ENCODE measurements at places on chromosomes 5 and 9. TPM values are rescaled to one million over a fixed set of nuclear protein-coding genes. Genes with fewer than 3 reads are reported as not detected.

GRCh38 chr9:133050142-133050541 lies 11.6 kb upstream of the CEL start:
- no peak for DNase-seq

DNA sequence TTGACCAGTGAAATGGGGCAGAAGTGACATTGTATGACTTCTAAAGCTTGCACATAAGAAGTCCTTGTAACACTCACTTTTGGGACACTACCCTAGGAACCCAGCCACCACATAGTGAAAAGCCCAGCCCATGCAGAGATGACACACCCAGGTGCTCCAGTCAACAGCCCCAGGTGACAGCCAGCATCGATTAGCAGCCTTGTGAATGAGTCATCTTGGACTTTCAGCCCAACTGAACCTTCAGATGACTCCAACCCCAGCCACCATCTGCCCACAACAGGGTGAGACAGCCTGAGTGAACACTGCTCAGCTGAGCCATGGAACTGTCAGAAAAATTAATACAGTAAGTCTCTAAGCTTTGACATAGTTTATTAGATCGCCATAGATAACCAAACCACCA lies 458.6 kb downstream of the ZSWIM6 start:
- DNase-seq, result no peak

- DNase-seq, result no peak
Observed at GRCh38 chr5:28691526-28691925, 1653.1 kb upstream of the CDH9 start.

Gene PAEP
- total RNA-seq, result not detected

Measured in CD8-positive, alpha-beta memory T cell (primary cell).